ENCODE measurements at places on chromosomes 3 and 15. TPM values are rescaled to one million over a fixed set of nuclear protein-coding genes. Genes with fewer than 3 reads are reported as not detected.

KCNAB1 gene
- total RNA-seq: not detected

SLCO2A1 gene
- 0.38 TPM for total RNA-seq

CYP1A2 gene
- not detected for total RNA-seq

PIGZ gene
- total RNA-seq: 1.7 TPM

EEF1AKMT4 gene
- 10.6 TPM for total RNA-seq

SKOR1 gene
- not detected for total RNA-seq

RPP25 gene
- total RNA-seq: 26.4 TPM

Data from A549 treated with dexamethasone at 1 μM for 4 hours (cell line).